ENCODE measurements at places on chromosomes 7 and 10.

DNA sequence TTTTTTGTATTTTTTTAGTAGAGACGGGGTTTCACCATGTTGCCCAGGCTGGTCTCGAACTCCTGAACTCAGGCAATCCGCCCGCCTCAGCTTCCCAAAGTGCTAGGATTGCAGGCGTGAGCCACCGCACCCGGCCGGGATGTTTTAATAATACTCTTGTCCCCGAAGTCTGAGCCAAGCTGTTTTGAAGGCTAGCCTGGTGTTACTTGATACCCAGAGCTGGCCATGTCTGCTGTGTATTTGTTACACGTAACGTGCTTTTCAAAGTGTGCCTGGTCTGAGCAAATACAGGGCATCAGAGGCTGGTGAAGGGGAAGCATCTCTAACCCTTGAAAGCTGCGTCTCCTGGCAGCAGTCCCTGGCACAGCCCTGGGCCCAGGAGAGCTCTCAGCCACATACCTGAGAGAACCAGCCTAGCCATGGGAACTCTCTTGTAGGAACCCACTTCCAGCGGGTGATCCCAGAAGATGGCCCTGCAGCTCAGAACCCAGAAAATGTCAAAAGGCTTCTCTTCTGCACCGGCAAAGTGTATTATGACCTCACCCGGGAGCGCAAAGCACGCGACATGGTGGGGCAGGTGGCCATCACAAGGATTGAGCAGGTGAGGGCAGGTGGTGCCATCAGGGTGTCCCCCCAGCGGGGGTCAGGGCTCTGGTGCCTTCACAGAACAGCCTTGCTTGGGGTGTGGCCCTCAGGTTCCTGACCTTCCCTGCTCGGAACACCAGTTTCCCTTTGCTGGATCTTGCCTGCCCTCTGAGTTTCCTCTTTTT lies 41.7 kb upstream of the ZMIZ2 start:
- DNase-seq = no peak

GRCh38 chr7:132446666-132447278 lies 129.5 kb downstream of the PLXNA4 start:
- DNase-seq = no peak

- no peak for DNase-seq
These were observed 68.4 kb upstream of the ATP6V0A4 start for GRCh38 chr7:138866353-138866752.

- DNase-seq = no peak
These were observed 144.1 kb downstream of the TCF7L2 start for GRCh38 chr10:113094114-113094486.

- no peak for DNase-seq
These were observed 366.9 kb downstream of the DNAJB6 start for GRCh38 chr7:157703534-157704195.

DNA sequence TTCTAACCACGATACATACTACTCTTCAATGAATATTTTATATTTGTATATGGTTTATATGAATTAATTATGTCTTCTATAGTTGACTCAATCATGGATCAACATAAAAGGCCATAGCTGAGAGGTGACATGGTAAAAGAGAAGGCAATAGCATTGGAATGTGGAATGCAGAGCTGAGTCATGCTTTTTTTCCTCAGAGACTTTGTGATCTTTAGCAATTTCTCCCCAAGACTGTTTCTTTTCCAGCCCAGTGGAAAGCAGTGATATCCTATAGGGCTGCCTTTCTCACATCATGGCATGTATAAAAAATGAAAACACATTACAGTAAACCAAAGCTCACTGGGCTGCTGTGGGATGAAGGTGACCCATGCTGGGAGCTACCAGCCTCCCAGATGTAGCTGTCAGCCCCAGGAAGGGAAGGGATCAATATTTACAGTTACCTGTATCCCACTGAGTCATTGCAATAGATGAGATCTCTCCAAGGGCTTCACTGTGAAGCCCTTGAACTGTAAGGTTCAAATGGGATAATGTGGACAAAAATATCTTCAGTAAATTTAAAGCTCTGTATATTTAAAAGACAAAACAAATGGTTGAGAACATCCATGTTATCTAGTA lies 30.2 kb downstream of the SLC39A12 start:
- no peak for DNase-seq

DNA sequence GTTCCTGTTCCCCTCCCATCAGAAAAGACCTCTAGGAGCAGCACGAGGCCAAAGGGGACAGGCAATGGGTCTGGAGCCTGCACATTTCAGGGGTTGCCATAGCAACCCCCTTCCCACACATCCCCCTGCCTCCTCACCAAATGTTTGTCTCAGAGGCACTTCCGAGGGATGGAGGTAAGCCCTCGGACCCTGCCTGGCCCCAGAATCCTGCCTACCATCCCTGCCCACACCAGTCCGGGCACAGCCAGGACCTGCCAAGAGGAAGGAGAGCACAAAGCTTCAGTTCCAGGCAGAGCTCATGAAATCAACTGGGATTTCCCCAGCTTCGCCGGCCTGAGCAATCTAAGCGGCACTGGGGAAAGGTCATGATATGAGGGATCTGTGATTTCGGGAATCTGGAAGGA lies 175.0 kb upstream of the PLXNA4 start:
- no peak for DNase-seq

GRCh38 chr7:148483515-148484308 lies 106.9 kb upstream of the C7orf33 start:
- DNase-seq = no peak

DNA sequence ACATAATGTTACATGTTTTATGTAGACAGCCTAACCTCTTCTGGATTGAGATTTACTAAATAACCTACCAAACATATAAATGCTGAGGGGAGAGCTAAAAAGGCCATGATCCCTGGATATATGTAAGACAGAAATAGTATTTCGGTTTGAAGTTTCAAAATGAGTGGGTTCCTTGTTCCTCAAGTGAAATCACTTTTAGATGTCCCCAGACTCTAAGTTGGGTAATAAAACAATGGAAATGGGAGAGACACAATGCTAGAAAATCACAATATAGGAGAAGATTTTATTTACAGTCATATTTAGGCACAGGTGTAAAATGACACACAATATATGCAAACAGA lies 56.5 kb downstream of the SHTN1 start:
- DNase-seq = no peak

- no peak for DNase-seq
These were observed 221.2 kb downstream of the ADRA2A start for GRCh38 chr10:111298031-111298430.

DNA sequence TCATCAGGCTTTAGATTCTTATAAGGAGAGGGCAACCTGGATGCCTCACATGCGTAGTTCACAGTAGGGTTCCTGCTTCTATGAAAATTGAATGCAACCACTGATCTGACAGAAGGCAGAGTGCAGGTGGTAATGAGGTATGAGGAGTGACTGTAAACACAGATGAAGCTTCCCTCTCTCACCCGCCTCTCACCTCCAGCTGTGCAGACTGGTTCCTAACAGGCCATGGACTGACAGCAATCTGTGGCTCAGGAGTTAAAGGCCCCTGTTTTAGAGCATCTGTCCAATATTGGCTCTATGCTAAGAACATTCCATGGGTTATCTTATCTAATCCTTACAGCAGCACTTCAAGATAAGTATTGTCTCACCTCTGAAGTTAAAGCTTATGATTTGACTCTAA lies 213.5 kb upstream of the NRP1 start:
- no peak for DNase-seq

GRCh38 chr7:131284702-131285419 lies 42.8 kb upstream of the MKLN1 start:
- no peak for DNase-seq

- no peak for DNase-seq
These were observed 343.7 kb downstream of the RPS24 start for GRCh38 chr10:78377356-78377755.

- DNase-seq = no peak
These were observed 112.3 kb downstream of the HGF start for GRCh38 chr7:81657551-81657950.

- no peak for DNase-seq
These were observed 122.8 kb downstream of the MAPK8 start for GRCh38 chr10:48429309-48429708.

DNA sequence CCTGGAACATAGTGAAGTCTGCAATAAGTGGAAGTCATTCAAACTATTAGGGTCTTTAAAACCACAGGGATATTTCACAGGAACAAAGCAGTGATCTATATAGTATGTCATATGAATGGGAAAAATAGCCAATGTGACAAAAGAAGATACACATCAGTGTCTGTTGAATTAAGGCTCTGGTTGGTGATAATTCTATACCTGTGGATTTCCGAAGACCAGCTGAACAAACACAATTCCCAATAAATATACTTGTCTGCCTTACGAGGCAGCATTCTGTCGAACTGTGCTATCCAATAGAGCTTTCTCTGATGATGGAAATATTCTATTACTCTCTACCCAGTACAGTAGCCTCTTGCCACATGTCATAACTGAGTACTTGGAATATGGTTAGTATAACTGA lies 55.9 kb upstream of the CAV2 start:
- DNase-seq = no peak
